ENCODE measurements at places on chromosomes 5 and 9.

GRCh38 chr9:34629491-34629808, 584 bp upstream of the ARID3C start:
- DNase-seq, result no peak

- DNase-seq, result no peak
Measured at GRCh38 chr5:135133698-135134515, 99.9 kb upstream of the PITX1 start.

DNA sequence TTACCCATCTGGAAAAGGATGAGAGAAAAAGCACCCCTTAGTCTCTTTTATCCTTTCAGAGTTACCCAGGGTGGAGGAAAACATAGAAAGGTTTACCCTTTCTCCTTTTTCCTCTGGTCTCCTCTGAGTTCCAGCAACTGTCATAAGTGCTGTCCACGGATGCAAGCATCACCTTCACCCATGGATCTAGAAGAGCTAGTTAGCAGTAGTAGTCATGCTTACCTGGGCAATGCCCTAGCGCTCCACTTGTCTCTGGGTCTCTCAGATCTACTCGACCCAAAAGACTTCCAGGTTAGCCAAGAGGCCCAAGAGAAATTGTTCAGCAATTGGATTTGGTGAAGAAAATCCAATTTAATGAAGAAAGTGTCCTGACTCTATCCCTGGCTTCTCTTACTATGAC, 656.2 kb upstream of the PTPRD start:
- no peak for DNase-seq

DNA sequence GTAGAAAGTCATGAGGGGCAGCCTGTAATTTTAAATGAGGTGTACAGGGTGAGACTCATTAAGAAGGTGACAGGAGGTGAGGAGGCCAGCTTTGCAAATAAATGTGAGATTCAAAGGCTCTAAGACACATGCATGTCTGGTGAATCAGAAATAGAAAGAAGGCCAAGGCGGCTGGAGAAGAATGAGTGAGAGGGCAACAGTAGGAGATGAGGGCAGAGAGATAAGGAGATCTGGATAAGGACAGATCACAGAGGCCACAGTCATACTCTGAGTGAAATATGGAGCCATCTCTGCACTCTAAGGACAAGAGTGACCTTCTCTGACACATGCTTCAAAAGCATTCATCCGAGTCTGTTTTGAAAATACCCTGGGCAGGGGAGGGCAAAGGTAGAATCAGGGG, 90.7 kb downstream of the RAD23B start:
- no peak for DNase-seq

GRCh38 chr5:28254846-28255245, 1216.5 kb upstream of the CDH9 start:
- DNase-seq, result no peak

DNA sequence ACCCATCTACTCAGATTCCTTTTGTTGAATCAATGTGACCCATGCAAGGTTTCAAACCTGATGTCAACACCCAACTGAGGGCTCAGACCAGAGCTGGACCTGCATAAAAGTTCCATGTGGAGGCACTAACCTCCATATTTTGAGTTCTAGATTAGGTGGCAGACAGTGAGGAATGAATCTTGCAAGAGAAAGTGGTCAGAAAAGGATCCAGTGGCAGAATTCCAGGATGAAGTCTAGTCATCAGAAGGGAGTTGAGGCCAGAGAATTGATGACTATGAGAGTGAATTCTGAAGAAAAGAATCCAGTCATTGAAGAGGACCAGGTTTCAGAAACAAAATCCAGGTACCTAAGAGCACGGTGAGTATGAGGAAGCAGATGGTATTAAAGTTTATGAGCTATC, 205.1 kb upstream of the RGMB start:
- no peak for DNase-seq

DNA sequence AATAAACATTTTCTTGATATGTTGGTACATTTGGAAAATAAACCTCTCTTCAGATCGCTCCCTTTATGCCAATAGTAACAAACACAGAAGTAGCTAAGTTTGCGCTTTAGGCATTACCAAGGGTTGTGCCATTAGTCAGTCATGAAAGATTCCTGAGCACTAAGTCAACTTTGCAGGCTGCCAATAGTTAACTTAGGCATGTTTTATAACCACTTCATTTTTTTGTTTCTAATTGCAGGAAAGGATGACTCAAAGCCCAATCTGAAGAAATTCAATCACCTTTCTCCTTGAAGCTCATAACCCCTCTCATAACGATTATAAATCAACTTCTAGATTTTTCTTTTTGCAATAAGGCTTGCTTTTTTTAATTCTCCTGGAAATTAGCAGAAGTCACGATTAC, 517.0 kb downstream of the AGTPBP1 start:
- DNase-seq, result no peak

DNA sequence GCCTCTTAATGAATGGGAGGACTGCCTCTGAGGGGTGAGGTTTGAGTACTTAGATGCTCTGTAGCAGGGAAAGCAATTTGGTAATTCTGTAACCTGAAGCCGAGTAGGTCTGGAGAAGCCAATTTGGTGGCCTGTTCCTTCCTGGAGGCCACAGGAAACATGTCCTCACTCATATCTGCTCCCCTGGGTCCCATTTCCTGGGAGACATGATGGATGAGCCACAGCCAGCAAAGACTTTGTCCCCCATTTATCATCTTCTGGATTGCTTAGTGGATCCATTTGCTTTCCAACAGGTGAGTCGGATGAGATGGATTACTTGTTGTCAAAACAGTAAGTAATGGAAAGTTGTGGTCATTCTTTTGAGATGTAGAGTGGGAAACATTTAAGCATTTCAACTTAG, 99.8 kb upstream of the KLF9 start:
- DNase-seq, result no peak
